ENCODE measurements at places on chromosomes 2 and 18. TPM values are rescaled to one million over a fixed set of nuclear protein-coding genes. Genes with fewer than 3 reads are reported as not detected.

DNA sequence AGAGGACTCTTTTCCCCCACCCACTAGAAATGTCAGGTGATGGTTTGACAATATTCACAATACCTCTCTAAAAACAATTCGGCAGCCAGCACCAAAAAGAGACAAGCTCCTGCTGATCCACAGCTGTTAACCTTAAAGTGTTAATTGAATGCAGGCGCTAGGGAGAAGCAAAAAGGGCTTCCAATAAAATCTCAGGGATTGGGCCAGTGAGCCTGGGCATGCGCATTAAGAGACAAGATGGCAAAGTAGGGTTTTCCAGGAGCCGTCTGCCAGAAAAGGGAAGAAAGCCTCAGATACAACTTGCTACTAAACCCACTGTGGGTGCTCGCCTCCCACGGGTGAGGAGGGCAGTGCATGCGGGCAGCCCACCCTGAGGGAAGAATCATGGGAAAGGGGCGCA lies 98.8 kb downstream of the HS6ST1 start:
- no peaks in the 10 kb centered on the region for H3K27me3 ChIP-seq
- no peak overlapping the region for H3K27ac ChIP-seq
- no peaks in the 10 kb centered on the region for H3K4me1 ChIP-seq
- no peak for DNase-seq
- H3K36me3 ChIP-seq = no peaks in the 10 kb centered on the region

Gene IL36G
- total RNA-seq = not detected

Gene ASPRV1
- total RNA-seq = 0.13 TPM

Gene AQP12A
- total RNA-seq = 46.6 TPM

Gene RNF152
- total RNA-seq = 4.6 TPM

GRCh38 chr2:10777842-10778723 lies 34.5 kb downstream of the PDIA6 start:
- no peaks in the 10 kb centered on the region for H3K27me3 ChIP-seq
- H3K27ac ChIP-seq = no peak overlapping the region
- no peaks in the 10 kb centered on the region for H3K36me3 ChIP-seq
- no peak for DNase-seq

GRCh38 chr2:28927878-28928277 lies 33.4 kb downstream of the WDR43 start:
- no peaks in the 10 kb centered on the region for H3K36me3 ChIP-seq
- H3K27me3 ChIP-seq = no peaks in the 10 kb centered on the region
- no peak overlapping the region for H3K27ac ChIP-seq
- DNase-seq = no peak
- no peaks in the 10 kb centered on the region for H3K4me1 ChIP-seq
- H3K4me3 ChIP-seq = no peak overlapping the region

DNA sequence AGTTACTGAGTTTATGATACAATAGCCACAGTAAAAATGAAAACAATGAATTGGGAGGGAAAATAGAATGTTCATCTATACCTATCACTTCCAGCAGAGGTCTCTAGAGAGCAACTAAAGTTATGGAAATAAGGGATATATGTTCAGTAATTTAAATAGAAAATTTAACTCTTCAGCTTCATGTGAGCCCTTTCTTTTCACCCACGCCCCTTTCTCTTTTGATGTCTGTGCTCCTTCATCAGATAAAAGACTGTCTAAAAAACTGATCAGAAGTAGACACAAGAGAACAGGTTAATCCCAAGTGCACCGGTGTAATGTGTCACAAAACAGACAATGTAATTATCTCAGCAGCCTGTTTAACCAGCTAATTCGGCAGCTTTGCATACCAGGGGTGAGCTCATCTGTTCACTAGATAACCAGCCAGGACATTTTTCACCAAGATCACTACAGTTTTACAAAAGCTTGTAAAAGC lies 238.5 kb upstream of the ERBB4 start:
- H3K27me3 ChIP-seq = no peaks in the 10 kb centered on the region
- H3K36me3 ChIP-seq = no peaks in the 10 kb centered on the region
- DNase-seq = no peak
- H3K27ac ChIP-seq = no peak overlapping the region

DNA sequence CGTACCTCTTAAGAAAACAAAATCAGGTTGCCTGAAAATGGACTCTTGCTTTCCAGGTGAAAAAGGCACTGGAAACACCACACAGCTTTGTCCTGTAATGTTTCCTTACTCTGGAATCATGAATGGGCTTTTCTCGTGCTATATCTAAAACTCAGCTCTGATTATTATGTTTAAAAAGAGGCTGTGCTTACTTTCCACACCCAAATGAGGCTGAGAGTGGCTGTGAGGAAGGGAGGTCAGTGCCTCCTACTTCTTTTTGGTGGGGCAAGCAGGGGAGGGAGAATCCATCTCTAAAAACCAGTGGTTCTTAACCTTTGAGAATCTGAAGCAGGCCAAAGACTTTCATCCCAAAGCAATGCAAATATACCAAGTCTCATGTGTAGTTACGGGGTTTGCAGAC lies 148.6 kb downstream of the FAM210A start:
- no peak overlapping the region for H3K27ac ChIP-seq
- no peaks in the 10 kb centered on the region for H3K36me3 ChIP-seq
- no peaks in the 10 kb centered on the region for H3K27me3 ChIP-seq
- DNase-seq = no peak

Gene RUFY4
- total RNA-seq = not detected

DNA sequence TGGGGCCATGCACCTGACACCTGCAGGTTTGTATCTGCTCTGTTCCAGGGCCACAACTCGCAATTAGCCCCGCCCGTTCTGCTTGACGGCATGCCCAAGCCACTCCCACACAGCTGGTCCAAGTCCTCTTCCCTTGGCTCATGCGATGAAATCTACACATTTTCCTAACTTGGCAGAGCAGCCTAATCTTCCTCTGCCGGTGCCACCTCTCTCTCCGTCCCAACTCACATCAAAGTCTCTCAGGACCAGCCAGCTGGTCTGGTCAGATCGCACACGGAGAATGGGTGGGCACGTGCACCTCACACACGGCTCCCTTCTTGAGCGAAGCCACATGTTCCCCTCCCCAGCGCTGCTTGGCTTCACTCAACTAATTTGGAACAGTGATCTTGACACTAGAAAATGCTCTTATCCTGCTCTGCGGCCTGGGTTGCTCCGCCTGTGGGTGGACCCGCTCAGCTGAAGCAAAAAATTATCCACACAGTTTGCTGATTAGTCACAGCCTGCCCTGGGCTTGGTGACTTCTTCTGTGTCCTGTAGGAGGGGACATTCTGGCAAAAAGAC lies 176.7 kb downstream of the NRP2 start:
- H3K36me3 ChIP-seq = no peaks in the 10 kb centered on the region
- peak; percentile 93 for DNase-seq
- H3K4me3 ChIP-seq = no peak overlapping the region
- peak overlapping the region; percentile 33 for H3K27ac ChIP-seq

- H3K27ac ChIP-seq = no peak overlapping the region
- no peaks in the 10 kb centered on the region for H3K4me1 ChIP-seq
- no peaks in the 10 kb centered on the region for H3K36me3 ChIP-seq
- no peak overlapping the region for H3K4me3 ChIP-seq
These were observed 51.8 kb upstream of the NPAS2 start for GRCh38 chr2:100767810-100768806.

Gene PRR30
- not detected for total RNA-seq
